ENCODE measurements at places on chromosomes 3 and 15. TPM values are rescaled to one million over a fixed set of nuclear protein-coding genes. Genes with fewer than 3 reads are reported as not detected.

GRCh38 chr3:186841620-186842019 is 890 bp upstream of the ADIPOQ start:
- no peak for DNase-seq

The GOLGA6L9 gene
- polyA plus RNA-seq = 16.1 TPM

The TM4SF4 gene
- 11.0 TPM for polyA plus RNA-seq

- DNase-seq = no peak
Observed at GRCh38 chr3:108501535-108501934, 8.9 kb downstream of the MYH15 start.

The PPP1R14D gene
- polyA plus RNA-seq = 1.4 TPM

GRCh38 chr3:105826778-105827634 is 41.8 kb downstream of the CBLB start:
- DNase-seq = no peak

The SLC28A2 gene
- 1.8 TPM for polyA plus RNA-seq

DNA sequence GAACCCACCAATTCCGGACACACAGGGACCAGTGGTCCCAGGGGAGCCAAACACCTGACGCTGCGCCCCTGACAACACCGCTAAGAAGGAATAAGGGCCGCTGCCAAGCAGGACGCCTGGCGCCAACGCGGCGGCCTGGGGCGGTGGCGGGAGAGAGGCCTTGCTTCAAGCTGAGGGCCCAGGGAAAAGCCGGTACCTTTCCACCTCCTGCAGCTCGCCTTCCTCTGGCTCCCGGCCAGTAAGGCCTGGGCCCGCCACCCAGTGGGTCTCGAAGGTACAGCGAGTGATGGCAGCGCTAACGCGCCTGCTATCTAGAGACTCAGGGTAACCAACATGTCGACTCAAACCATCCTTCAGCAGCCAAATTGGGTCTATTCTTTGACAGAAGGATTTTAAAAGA is 1074.1 kb downstream of the SI start:
- DNase-seq = no peak

GRCh38 chr15:99522288-99522687 is 43.5 kb upstream of the MEF2A start:
- no peak for DNase-seq

DNA sequence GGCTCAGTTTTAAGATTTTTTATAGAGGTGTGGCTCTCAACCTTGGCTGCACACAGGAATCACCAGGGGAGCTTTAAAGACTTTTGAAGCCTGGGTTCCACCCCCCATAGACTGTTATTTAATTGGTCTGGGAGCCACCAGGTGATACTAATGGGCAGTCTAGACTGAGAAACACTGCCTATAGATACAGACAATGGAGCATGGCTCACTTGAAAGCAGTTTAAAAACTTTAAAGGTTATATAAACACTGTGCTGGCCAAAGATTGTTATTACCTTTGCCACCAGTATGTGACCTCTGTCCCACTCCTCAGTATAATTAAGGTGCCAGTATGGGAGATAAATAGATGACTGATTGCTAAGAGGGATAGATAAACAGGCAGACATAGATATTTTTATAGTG is 3.8 kb downstream of the GOLIM4 start:
- DNase-seq = no peak

GRCh38 chr3:3646934-3647333 is 152.3 kb upstream of the LRRN1 start:
- no peak for DNase-seq

DNA sequence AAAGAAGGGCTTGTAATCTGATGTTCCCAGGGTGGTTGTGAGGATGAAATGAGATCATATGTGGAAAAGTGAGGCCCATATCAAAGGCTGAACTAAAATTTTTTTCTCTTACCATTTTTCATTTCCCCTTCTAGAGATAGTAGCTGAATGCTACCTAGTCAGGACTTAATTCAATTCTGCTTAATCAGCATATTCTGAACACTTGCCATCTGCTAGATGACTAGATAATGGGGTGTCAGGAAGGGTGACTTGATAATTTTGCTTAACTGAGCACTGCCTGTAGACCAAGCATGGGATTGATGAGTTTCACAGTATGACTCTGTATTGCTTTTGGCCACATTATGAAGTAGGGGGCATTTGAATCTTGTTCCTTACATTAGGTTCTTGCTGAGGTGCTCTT is 136.2 kb downstream of the CHST2 start:
- no peak for DNase-seq

GRCh38 chr3:182005219-182005618 is 293.5 kb downstream of the SOX2 start:
- no peak for DNase-seq

The PDE8A gene
- 16.7 TPM for polyA plus RNA-seq

GRCh38 chr15:74989527-74989926 is 5.8 kb upstream of the SCAMP5 start:
- no peak for DNase-seq

- no peak for DNase-seq
Observed at GRCh38 chr3:119300991-119301391, 6.8 kb downstream of the ARHGAP31 start.

DNA sequence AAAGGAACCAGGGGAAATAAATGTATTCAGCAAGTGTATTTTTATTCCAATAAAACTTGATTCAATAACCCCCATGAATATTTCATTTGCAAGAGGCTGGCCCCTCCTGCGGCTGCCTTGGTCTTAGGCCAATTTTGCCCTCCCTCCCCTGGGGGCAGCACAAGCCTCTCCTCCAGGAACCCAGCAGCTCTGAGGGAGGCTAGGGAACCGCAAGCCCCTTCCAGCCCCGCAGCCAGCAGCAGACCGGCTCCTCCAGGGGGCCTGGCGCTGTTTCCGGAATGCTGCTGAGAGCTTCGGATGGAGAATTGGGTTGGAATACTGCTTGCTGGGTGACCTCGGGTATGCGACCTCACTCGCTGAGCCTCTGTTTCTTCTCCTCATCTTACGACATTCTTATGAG is 150.1 kb downstream of the RAB11A start:
- DNase-seq = no peak

DNA sequence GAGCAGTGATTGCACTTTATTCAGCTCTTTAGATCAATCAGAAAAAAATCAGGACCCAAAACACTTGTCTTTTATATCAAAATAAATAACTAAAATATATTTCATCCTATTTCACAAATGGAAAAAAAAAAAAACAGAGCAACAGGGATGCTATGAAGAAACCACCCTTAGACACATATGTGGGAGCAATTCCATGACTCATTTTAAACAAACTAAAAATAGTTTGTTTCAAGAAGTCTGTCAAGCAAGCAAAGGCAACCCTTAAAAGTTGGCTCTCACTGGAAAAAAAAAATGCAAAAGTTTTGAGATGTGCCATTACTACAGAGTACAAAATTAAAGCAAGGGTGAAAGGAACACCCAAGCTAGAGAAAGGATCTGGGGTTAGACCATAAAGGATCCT is 5.7 kb downstream of the ATP13A3 start:
- no peak for DNase-seq

DNA sequence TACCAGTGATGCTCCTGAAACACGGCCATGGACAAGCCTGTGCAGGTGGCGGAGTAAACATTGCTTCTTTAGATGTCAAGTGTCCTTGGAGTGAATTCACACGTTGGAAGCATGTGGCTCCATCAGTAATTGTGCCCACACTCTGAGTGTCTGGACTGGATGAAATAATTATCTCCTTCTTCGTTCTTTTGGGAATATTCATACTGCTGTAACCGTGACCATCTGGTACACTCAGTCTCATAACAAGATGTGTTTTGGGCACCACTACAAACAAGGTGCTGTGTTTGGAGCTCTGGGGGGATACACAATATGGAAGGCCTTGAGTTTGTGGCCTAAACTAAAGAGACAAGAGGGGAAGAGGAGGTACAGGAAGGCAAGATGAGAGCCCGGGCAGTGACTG is 165.6 kb downstream of the APBA2 start:
- DNase-seq = no peak

GRCh38 chr3:108524537-108524936 is 14.1 kb upstream of the MYH15 start:
- peak; percentile 17 for DNase-seq

The MINDY2 gene
- polyA plus RNA-seq = 4.3 TPM

- no peak for DNase-seq
Observed at GRCh38 chr3:130312374-130312773, 33.1 kb upstream of the COL6A5 start.

GRCh38 chr3:45793482-45794176 is 2.7 kb downstream of the SLC6A20 start:
- no peak for DNase-seq

- DNase-seq = no peak
Observed at GRCh38 chr3:46353647-46354410, at the start of gene CCR2. TSS of gene CCR2 (plus strand) at chr3:46354111. CDS start at chr3:46357528, 3,417 bp downstream.

The CP gene
- 10.1 TPM for polyA plus RNA-seq

GRCh38 chr3:33898901-33899300 is 100.5 kb downstream of the PDCD6IP start:
- DNase-seq = no peak

- DNase-seq = peak; percentile 53
Observed at GRCh38 chr15:65902373-65902772, 33.1 kb downstream of the RAB11A start.

DNA sequence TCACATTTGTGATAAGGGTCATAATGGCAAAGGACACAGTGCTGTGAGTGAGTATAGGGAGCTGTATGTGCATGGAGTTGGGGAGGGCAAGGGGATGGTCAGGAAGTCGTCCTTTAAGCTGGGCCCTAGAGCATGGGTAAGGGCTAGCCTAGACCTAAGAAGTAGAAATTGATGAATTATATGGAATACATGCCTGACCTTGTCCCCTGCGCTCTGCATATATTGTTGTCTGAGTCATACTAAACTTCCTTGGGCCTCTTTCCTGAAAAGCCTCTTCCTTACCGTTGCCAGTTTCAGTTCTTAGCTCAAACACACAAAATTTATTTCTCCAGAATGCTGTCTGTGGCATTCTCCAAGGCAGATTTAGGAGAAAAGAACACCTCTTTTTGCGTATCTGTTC is 4.6 kb downstream of the SNRK start:
- DNase-seq = no peak

- DNase-seq = no peak
Observed at GRCh38 chr15:78418686-78419085, 19.3 kb upstream of the IREB2 start.

- DNase-seq = no peak
Observed at GRCh38 chr3:63386568-63386967, 108.5 kb downstream of the SYNPR start.

DNA sequence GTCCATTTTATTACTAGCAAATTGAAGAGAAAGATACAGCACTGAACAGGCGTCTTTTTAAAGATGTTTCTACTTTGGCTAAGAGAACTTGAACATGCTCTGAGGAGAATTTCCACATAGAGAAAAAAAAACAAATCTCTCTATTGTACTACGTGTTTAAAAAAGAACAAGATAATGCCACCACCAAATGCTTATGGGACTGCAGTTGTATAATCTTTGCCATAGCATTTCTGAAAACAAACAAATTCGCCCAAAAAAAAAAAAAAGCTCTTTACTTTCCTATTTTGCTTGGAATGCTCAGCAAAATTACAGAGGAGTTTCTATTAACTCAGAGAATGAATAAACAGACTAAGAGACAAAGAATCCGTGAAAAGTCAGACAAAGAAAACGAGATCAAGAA is 114.2 kb downstream of the CNTN3 start:
- DNase-seq = no peak
